Cardiac septum (tissue), 1 donor: ENCODE measurements at places on chromosomes 7 and 10. TPM values are rescaled to one million over a fixed set of nuclear protein-coding genes. Genes with fewer than 3 reads are reported as not detected.
A peak's percentile ranks its signal among the peaks of the same experiment; 100 is the strongest.

GRCh38 chr7:13633857-13634256 is 355.6 kb downstream of the ETV1 start:
- no peak for DNase-seq

- DNase-seq, result peak; percentile 38
These were observed 61.2 kb downstream of the OAT start for GRCh38 chr10:124357561-124357885.

- no peak for DNase-seq
These were observed 2.3 kb downstream of the LLCFC1 start for GRCh38 chr7:142941541-142941940.

DNA sequence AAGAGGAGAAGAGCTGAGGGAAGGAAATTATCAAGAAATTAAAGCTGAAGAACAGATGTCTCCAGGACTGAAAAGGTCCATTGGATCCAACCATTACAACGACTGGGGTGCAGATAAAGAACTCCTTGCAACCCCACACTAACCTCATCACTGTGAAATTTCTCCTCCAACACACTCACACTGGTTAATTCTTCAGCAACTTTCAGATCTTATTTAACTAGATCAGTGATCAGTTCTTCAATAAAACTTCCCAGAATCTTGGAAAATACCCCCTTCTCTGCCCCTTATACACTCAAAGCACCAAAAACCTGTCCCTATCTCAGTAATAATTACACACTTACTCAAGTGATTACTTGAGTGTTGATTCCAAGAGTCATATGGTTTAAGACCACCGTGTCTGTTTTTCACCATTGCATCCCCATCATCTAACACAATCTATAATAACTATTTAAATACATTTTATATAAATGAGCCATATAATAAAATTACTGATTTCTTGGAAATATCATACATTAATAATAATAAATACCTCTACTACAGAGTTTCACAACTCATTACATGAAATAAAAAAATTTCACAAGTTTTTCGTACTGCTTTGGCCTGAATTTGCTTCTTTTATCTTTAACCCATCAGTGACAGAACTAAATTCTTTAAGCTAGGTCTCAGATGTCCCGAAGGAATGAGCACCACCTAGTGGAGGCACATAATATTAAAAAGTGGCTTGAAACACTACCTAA is 123.7 kb downstream of the MPP7 start:
- DNase-seq, result no peak

- DNase-seq, result peak; percentile 55
These were observed 279.0 kb downstream of the TCERG1L start for GRCh38 chr10:131032329-131033165.

The ZNF786 gene
- 3.0 TPM for total RNA-seq

DNA sequence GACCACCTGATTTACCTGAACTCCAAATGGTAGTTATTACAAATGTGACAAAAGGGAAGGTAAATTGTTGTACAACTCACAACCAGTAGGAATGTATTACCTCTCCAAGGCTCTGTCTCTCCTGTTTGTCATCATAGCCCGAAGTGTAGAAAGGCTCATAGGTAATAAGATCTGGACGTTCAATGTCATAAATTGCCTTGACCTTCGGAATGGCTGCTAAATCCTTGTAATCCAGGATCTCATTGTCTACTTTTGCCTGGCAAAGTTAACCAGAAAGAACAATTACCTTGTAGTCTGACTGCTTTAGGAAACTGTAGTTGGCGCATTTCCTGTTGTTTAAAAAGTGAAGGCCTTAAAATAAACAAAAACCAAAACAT is 68.6 kb upstream of the AFAP1L2 start:
- DNase-seq, result no peak

The GIGYF1 gene
- 23.9 TPM for total RNA-seq

The MOSPD3 gene
- 9.2 TPM for total RNA-seq

GRCh38 chr7:19491821-19492452 is 216.9 kb downstream of the POLR1F start:
- no peak for DNase-seq

DNA sequence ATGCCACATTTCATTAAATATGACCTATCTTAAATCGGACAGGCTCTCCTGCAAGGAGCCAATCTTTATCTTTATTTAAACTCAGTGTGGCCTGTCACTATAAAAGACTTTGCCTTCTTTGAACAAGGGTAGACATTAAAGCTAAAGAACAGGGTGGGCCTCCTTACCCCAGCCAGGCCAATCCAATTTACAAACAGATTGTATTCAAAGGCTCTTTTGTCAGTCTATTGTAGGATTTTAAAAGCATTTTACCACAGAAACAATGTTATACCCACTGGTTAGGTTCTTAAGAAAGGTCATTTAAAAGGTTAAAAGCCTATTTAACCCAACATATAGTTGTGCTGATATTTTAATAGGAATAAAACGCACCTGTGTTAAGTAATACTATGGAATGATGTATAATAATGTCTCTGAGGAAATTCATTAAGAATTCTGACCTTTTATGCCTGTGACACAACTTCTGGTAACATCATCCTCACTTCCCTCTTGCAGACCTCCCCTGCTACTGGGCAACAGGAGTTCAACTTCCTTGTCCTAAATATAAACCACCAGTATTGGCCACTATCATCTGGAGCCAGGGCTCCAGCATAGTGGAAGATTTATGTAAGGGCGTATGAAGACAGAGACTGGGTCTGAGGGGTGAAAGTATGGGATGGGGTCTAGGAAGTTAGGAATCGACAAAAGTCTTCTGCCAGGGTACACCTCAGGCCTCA is 32.5 kb downstream of the MTERF1 start:
- DNase-seq, result no peak

The FBXL13 gene
- total RNA-seq, result 0.32 TPM

- no peak for DNase-seq
These were observed 19.2 kb downstream of the LEP start for GRCh38 chr7:128260069-128260795.
